Activated CD8-positive, alpha-beta T cell treated with anti-CD3 and anti-CD28 coated beads, Interleukin-2, amount 10 ng/mL, durations not matched to agents 7 days and 5 days (primary cell): ENCODE measurements at places on chromosomes 6 and 20. TPM values are rescaled to one million over a fixed set of nuclear protein-coding genes. Genes with fewer than 3 reads are reported as not detected.

GRCh38 chr6:2725999-2726567, 24.6 kb downstream of the MYLK4 start:
- peaks cover 2% of the 10 kb centered on the region for H3K27me3 ChIP-seq
- no peaks in the 10 kb centered on the region for H3K4me1 ChIP-seq
- H3K27ac ChIP-seq = no peak overlapping the region
- no peak overlapping the region for H3K4me3 ChIP-seq

DNA sequence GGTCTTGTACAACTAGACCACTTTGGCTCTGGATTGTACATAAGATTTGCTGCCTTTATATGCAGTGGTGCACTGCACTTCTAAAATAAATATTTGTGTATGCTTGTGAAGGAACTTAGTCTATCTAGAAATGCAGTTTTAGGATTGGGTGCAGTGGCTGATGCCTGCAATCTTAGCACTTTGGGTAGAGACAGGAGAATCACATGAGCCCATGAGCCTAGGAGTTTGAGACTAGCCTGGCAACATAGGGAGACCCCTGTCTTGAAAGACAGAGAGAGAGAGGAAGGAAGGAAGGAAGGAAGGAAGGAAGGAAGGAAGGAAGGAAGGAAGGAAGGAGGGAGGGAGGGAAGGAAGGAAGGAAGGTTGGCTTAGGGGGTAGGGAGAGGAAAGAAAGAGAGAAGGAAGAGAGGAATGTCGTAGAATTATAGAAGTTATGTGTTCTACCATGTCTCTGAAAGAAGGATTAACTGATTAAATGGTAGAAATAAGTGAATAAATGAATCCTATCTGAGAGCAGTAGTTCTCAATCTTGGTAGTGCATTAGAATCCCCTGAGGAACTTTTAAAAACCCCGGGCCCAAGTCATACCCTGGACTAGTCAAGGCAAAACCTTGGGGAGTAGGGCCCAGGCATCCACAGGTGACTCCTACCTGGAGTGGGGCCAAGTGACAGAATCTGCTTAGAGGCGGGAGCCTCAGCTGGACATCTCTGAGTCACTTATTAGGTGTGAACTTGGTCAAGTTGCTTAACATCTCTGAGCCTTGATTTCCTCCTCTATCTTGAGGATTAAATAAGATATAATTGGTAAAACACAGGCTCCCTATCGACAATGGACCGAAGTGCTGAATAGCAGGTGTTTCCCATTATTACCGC, 130.3 kb downstream of the ZNF217 start:
- no peak overlapping the region for H3K27ac ChIP-seq
- no peaks in the 10 kb centered on the region for H3K36me3 ChIP-seq
- no peaks in the 10 kb centered on the region for H3K4me1 ChIP-seq
- peaks cover 5% of the 10 kb centered on the region for H3K27me3 ChIP-seq

DNA sequence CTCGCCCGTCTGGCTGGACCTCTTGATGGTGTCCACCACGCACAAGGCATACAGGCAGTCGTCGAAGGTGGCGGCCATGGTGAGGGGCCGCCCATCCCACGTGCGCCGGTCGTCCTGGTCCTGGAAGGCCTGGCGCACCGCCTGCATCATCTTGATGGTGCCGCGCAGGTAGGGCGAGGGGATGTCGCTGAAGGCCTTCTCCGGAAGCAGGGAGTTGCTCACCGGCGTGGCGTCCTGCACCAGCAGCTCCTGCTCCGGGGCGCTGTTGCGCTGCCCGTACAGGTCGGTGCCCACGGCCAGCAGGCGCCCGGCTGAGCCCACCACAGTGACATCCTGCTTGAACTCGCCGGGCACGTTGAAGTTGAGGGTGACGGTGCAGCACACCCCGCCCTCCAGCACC, 36.5 kb upstream of the TBC1D7 start:
- no peak overlapping the region for H3K27ac ChIP-seq
- H3K4me3 ChIP-seq = no peak overlapping the region
- H3K4me1 ChIP-seq = peaks cover 8% of the 10 kb centered on the region

GRCh38 chr6:17015551-17016381, 86.1 kb upstream of the STMND1 start:
- H3K27me3 ChIP-seq = peaks cover 25% of the 10 kb centered on the region
- H3K27ac ChIP-seq = peak overlapping the region; percentile 51
- H3K4me3 ChIP-seq = peak overlapping the region; percentile 76
- peak; percentile 61 for DNase-seq

DNA sequence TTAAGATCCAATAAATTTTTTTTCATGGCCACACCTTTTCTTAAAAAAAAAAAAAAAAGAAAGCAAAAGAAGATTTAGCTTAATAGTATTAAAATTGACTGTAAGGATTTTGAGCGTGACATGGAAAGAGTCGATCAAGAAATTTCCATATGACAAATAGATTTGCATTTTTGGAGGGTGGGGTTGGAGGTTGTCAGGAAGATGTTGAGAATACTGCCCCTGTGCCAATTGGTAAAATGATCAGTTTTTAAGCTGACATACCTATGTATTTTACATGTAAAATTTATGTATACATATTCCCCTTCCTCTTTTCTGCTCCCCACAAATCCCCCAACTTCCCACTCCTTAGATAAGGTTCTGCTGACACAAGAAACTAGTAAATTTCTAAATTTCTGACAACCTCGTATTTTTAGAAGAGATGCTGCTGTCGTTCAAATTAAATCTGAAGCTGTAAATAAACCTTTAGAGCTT, 520.9 kb downstream of the CD83 start:
- DNase-seq = no peak
- H3K27me3 ChIP-seq = peaks cover 20% of the 10 kb centered on the region
- no peak overlapping the region for H3K27ac ChIP-seq
- no peaks in the 10 kb centered on the region for H3K36me3 ChIP-seq

L3MBTL1 gene
- total RNA-seq = 5.6 TPM

TMEM30A gene
- total RNA-seq = 56.4 TPM

SIGLEC1 gene
- total RNA-seq = not detected

CDH4 gene
- total RNA-seq = 0.13 TPM

TBC1D22B gene
- 15.4 TPM for total RNA-seq
